GM23338 (cell line): ENCODE measurements at places on chromosomes 12 and 14.
A peak's percentile ranks its signal among the peaks of the same experiment; 100 is the strongest.

DNA sequence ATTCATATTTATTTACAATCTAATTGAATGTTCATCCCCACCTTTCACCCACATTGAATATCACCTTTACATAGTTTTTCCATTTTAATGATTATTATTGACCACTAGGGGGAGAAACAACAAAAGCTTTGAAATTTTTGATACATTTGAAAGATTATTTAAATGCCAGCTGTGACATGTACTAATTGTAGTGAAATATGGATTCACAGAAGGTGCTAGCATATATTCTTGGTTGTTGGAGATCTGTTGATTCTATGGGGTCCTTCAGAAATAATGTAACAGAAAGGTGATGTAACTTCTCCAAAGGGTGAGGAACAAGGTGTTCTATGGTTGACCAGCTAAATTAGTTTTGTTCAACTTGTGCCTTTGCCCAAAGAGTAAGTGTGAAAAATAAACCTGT is 22.4 kb upstream of the GPR33 start:
- no peak overlapping the region for H3K4me3 ChIP-seq
- H3K4me1 ChIP-seq = no peaks in the 10 kb centered on the region
- no peaks in the 10 kb centered on the region for H3K27me3 ChIP-seq
- peak; percentile 46 for DNase-seq
- no peaks in the 10 kb centered on the region for H3K36me3 ChIP-seq

GRCh38 chr12:109446-109845 is 42.9 kb downstream of the IQSEC3 start:
- DNase-seq = no peak
- 0 out of 2 replicates have a peak, but pooled peaks cover under 1% of the 10 kb centered on the region for H3K27me3 ChIP-seq
- no peaks in the 10 kb centered on the region for H3K36me3 ChIP-seq
- peak overlapping the region; percentile 91 for H3K27ac ChIP-seq
- peak overlapping the region; percentile 14; the same call in 1 of the 2 replicates for H3K4me3 ChIP-seq

GRCh38 chr12:93376436-93377251 is 1.1 kb upstream of the NUDT4 start:
- peaks cover 62% of the 10 kb centered on the region for H3K4me1 ChIP-seq
- H3K27me3 ChIP-seq = no peaks in the 10 kb centered on the region
- peak overlapping the region; percentile 99 for H3K4me3 ChIP-seq
- H3K27ac ChIP-seq = peak overlapping the region; percentile 77

- peaks cover 32% of the 10 kb centered on the region for H3K4me1 ChIP-seq
- no peaks in the 10 kb centered on the region for H3K27me3 ChIP-seq
- H3K36me3 ChIP-seq = no peaks in the 10 kb centered on the region
- H3K27ac ChIP-seq = no peak overlapping the region
Measured at GRCh38 chr14:38522724-38523123, 266.8 kb upstream of the CLEC14A start.

DNA sequence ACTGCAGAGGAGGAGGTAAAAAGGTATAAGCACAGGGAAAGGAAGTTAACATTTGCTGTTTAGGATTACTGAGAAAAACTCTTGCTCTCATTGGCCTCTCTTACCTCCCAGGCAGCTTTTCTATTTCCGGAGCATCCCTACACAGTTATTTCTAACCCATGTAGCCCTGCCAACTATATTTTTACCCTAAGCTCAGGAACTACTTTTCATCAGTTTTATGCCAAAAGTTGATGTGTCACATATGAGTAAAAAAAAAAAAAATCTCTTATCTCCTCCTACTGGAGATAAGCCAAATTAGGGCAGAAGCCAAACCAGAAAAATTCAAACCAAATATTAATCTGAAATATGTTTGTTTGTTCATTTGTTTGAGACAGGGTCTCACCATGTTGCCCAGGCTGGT is 34.4 kb upstream of the PSMA6 start:
- DNase-seq = no peak
- H3K4me1 ChIP-seq = no peaks in the 10 kb centered on the region
- H3K36me3 ChIP-seq = no peaks in the 10 kb centered on the region; the same call in 1 of the 2 replicates
- H3K4me3 ChIP-seq = no peak overlapping the region

DNA sequence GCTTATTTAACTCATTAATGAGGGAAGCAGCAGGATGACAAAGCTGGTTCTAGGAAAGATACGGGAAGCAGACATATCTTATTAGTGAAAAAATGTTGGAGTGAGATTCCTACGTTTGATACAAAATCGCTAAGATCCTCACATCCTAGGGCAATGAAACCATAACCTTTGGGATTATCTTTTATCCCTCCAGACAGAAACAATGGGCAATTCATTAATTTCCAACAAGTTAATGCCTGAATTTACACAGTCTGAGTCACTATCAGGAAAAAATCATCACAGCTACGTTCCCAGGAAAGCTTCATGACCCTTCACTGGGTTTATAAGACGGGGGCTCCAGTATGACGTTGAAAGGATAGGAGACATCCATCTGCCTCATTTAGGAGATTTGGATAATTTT is 45.0 kb downstream of the SLC24A4 start:
- H3K27ac ChIP-seq = no peak overlapping the region
- no peaks in the 10 kb centered on the region for H3K4me1 ChIP-seq
- no peak for DNase-seq
- no peaks in the 10 kb centered on the region for H3K27me3 ChIP-seq
- H3K36me3 ChIP-seq = no peaks in the 10 kb centered on the region; the same call in none of the 2 replicates
- H3K4me3 ChIP-seq = no peak overlapping the region

GRCh38 chr12:106149096-106149784 is 10.5 kb upstream of the NUAK1 start:
- peak; percentile 69 for DNase-seq
- H3K27me3 ChIP-seq = no peaks in the 10 kb centered on the region
- H3K27ac ChIP-seq = no peak overlapping the region

DNA sequence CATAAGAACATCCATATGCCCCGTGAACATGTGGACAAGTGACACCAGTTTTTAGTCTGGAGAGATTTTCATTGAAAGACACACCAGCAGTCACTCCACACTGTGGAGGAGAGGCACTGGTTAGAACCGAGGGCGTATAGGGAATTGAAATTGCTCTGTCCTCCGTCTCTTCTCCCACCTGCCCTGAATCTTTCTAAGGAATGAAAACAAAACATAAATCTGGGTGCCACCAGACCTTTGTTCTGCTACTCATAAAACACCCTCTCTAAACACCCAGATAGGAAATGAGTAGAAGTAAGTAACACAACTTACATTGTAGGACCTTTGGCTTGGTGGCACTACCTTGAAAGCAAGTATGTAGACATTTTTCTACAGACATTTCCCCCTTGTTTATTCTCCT is 37.1 kb upstream of the STON2 start:
- H3K27me3 ChIP-seq = peaks cover 25% of the 10 kb centered on the region
- H3K36me3 ChIP-seq = no peaks in the 10 kb centered on the region
- H3K4me3 ChIP-seq = peak overlapping the region; percentile 73
- DNase-seq = no peak

GRCh38 chr12:103668520-103668919 is 81.4 kb downstream of the STAB2 start:
- H3K27me3 ChIP-seq = no peaks in the 10 kb centered on the region
- DNase-seq = no peak
- H3K36me3 ChIP-seq = no peaks in the 10 kb centered on the region
- no peak overlapping the region for H3K4me3 ChIP-seq

- no peak overlapping the region for H3K4me3 ChIP-seq
- no peaks in the 10 kb centered on the region for H3K4me1 ChIP-seq
- H3K36me3 ChIP-seq = no peaks in the 10 kb centered on the region
- no peak for DNase-seq
- no peaks in the 10 kb centered on the region for H3K27me3 ChIP-seq
- no peak overlapping the region for H3K27ac ChIP-seq
Measured at GRCh38 chr12:88067301-88067700, 38.1 kb upstream of the C12orf50 start.
